KBM-7 (cell line): ENCODE measurements at places on chromosomes 11 and 22.

- DNase-seq: no peak
Observed at GRCh38 chr22:45670981-45671782, 452 bp upstream of the ATXN10 start.

- DNase-seq: no peak
Observed at GRCh38 chr11:60937144-60937527, 12.9 kb downstream of the TMEM132A start.

DNA sequence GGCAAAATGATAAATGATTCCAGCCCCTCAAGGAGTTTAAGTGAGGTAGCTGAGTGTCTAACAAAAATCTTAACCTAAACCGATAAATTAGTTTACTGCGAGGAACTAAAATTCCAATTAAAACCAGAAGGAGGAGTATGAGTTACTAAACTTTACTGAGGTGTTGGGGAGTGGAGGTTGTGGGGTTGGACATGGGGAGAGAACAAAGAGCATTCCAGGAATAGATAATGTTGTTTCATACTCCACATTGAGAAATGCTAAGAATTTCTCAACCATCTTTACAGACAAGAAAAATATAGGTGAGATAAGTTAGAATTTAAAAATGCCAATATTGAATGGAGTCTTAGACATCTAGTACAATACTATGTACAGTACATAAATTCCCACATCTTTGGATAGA is 488.6 kb downstream of the METTL15 start:
- no peak for DNase-seq

DNA sequence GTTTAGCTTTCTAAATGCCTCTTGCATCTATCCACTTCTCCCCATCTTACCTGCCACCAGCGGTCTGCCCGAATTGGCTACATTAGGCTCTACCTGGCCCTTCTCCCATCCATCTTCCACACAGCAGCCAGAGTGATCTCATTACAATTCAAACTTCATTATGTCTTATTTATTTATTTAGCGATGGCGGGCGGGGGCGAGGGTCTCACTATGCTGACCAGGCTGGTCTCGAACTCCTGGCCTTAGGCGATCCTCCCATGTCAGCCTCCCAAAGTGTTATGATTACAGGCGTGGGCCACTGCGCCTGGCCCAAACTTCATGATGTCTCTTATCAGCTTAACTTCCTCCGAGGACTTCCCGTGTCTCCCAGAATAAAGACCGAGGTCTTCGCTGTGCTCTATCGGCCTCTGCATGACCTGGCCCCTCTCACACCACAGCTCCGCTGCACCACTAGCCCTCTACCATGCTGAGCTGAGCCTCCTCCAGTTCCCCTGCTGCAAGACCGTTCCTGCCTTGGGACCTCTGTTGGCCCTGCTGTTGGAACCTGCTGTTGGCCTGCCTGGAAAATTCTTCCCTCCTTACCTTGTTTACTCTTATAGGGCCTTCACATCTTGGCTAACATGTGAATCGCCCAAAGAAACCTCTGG is 870 bp upstream of the CTTN start:
- peak; percentile 67 for DNase-seq

GRCh38 chr11:80970037-80970436 is 1529.2 kb upstream of the TENM4 start:
- no peak for DNase-seq

- no peak for DNase-seq
Observed at GRCh38 chr11:11370255-11370961, 17.4 kb upstream of the CSNK2A3 start.

- no peak for DNase-seq
Observed at GRCh38 chr11:76388408-76388807, 7.3 kb downstream of the GVQW3 start.

GRCh38 chr11:97231231-97231630 is 841.4 kb downstream of the JRKL start:
- DNase-seq: no peak

DNA sequence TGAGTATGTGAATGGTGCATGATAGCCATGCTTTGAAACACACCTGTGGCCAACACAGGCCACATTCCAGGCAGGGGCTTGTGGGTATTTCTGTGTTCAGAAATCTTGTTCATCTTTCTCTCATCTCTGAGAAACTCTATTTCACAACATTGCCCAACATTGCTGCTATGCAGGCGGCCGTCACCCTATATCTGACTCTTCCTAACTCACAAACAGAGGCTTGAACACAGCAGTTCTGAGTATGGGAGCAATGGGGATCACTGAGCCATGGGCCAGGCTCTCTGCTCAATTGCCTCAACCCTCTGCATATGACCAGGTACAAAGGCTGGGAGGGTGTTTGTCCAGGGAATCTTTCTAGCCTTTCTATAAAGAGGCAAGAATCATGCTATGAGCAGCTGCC is 259.9 kb downstream of the BUD13 start:
- no peak for DNase-seq

DNA sequence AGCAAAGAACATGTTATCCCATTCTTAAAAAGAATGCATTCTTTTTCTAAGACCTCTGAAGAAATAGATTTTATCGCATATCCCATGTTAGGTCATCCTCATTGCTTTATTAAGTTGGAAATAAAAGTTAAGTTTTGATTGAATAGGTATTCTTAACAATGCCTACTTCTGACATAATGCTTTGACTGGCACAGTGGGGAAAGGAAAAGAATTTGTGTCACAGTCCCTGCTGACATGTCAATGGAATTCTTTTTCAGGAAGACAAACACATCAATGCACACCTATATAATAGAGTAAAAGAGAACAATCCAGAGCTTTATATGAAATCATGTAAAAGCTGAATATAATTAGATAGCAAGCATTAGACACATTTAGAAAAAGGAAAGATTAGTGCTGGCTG is 105.7 kb downstream of the DBX1 start:
- no peak for DNase-seq

DNA sequence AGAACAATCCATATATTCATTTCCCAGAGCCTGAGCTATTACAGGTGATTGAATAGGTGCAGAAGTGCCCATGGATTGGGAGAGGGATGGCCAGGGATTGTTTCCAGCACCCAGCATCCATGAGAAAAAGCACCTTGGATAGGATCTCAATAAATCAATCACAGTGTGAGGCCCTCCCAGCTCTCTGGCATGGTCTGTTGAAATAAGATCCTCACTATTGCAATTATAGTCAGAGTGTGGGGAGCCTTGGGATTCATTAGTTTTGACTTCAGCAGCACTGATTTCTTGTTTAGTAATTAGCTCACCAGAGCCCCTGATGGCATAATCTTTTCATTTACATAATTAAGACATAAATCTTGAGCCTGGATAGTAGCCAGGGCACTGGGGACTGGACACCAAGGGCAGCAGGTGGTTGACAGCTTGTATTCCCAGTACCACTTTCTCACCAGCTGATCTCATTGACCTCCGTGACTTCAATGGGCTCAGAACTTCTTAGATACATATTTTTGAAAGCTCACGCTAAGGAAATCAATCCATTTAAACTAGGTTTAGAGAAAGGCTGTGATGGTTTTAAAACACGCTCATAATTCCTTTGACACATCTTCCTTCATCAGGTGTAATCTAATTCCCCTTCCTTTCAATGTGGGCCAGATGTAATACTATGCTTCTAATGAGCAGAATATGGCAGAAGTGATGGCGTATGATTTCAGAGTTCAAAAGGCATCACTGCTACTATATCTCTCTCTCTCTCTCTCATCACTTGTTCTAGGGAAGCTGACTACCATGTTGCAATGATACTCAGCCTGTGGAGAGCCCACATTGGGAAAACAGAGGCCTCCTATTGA is 22.1 kb upstream of the DRD2 start:
- DNase-seq: no peak

DNA sequence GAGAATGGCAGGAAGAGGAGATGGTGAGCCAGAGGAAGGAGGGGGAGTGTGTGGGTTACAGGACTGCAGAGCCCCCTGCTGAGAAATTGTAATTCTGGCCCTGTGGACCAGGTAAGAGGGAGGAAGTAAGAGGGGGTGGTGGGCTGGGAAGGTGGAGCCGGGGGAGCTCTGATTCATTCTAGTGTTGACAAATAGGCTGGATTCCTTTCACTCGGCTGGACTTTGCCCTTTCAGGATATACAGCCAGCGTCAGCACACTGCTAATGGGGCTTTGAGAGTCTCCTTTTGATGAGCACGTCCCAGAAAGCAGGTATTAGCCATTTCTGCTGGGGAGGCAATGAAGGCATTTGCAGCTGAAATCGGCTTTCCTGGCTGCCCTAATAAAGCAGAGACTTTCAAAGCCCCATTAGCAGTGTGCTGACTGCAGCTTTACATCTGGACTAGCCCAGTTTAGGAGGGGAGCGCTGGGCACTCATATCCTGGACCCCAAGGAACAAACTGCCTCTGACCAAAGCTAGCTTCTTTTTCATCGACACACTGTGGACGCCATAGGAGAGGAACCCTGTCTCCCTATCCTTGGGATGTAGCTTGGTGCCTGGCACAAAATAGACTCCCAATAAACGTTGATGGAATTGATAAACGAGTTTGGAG is 44.8 kb upstream of the CADM1 start:
- no peak for DNase-seq

- no peak for DNase-seq
Observed at GRCh38 chr22:29313126-29313575, 2.3 kb downstream of the RASL10A start.

DNA sequence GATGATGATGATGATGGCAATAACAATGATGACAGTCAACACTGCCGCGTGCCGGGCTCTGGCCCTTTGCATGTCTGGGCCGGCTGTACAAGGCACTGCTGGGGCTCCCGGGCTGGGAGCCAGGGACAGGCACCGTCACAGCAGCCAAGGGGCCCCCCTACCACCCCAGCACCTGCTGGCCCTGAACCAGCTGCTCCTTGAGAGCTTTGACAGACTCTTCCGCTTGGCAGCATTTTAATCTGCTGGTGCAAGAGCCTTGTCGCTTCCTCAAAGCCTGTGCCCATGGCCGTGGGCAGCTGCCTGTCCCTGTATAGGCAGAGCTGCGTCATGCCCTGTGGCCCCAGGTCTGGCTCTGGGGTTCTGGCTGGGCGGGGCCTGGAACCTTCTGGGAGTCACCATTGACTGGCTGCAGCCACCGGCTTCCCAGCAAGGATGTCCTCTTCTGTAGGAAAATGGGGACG is 12.9 kb upstream of the MUC6 start:
- DNase-seq: no peak

DNA sequence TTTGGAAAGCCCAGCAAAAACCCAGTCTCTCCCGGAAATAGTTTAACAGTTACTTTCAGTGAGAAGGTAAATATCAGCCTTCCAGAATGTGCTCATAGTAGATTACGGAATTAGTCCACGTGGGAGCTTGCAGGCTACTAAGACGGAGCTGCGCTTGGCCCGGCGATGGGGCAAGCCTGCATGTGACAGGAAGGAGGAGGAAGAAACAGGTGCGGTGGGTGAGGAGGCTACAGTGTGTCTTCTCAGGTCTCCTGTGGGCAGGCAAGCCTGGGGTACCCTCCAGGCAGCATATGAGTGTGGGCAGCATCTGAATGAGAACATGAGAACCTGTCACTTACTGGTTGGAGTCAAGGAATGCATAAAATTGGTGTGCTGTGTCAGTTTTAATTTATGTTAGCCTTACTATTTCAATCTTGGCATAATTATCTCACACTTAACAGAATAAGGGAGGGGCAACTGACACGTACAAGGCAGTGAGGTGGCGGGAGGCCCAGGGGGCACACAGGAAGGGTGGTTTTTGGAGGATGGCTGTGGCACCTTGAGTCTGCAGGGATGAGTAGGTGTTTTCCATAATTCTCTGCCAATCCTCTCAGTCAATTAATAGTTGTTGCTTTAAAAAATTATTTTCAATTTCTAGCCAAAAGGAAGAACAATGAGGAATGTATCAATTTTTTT is 35.7 kb downstream of the CLMP start:
- no peak for DNase-seq

- DNase-seq: peak; percentile 84
Observed at GRCh38 chr11:76236092-76236999, 30.0 kb upstream of the WNT11 start.

DNA sequence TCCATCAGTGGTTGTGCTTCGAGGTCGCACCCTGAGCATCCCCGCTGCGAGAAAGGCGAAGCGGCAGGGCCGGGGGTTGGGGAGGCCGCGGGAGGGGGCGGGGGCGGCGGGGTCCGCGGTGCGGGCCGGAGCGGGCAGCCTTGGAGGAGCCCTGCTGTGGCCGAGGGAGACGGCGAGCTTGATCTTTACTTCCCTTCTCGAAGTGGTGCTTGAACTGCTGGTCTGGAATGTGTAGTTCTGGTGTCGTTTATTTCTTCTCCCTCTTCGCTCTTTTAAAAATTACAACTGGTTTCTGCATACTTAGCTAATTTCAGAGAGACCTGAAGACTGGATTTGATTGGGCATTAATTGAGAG is 1.1 kb downstream of the APLP2 start:
- peak; percentile 30 for DNase-seq

DNA sequence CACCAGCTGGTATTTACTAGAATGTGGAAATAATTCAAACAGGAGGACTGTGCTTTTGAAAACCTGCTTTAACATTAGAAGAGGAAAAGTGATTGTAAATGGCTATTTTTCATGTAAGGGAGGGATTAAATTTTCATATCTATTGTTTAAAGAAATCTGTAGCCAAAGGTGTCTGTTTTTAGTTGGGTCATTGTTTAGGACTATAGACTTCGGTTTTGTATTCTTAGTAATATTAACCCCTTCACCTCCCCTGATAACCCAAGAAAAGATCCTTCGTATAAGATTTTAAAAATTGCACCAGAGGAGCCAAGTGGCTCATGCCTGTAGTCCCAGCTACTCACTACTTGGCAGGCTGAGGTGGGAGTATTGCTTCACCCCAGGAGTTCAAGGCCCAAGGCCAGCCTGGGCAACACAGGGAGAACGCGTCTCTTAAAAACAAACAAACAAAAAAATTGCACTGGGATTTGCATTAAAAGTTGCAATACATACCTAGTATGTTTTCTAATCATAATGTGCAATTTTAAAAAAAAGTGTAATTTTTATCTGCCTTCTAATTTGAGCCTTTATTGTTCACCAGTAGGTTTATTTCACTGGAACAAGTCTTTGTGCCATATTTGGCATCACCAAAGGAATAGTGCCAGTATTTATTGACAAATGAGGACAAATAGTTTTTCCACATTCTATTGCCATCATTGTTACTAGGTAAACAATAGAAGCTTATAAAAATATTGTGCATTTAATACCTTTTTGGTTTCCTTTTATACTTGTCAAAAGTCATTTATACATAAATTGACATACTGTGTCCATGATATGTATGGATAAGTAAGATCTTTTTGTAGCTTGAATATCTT is 34.3 kb downstream of the MTMR3 start:
- DNase-seq: no peak

- no peak for DNase-seq
Observed at GRCh38 chr11:129427376-129427775, 51.7 kb downstream of the BARX2 start.

DNA sequence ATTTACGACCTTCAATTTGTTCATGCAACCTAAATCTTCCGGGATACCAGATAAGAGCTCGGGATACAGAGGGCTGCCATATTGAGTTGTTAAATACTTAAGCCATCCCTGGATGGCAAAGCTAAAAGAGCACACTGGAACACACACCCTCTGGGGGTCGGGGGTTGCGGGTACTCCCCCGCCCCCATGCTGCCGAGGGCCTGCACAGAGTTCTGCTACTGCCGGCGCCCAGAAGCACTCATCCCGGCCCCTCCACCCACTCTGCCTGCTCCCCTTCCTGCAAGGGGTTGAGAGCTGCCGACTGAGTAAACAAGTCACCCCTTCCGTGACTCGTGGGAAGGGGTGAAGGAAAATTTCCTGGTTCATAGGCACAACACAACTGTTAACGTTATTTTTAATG is 9.3 kb upstream of the MMP13 start:
- DNase-seq: no peak

- no peak for DNase-seq
Observed at GRCh38 chr22:30879415-30879797, 89.2 kb downstream of the MORC2 start.

GRCh38 chr11:130050257-130050656 is 19.4 kb upstream of the APLP2 start:
- DNase-seq: no peak
